ENCODE measurements at places on chromosomes 2 and 18. TPM values are rescaled to one million over a fixed set of nuclear protein-coding genes. Genes with fewer than 3 reads are reported as not detected.

- DNase-seq = no peak
Observed at GRCh38 chr18:36188916-36189315, 1.6 kb downstream of the MOCOS start.

GRCh38 chr2:134319596-134320254, 65.9 kb downstream of the MGAT5 start:
- no peak for DNase-seq

DNA sequence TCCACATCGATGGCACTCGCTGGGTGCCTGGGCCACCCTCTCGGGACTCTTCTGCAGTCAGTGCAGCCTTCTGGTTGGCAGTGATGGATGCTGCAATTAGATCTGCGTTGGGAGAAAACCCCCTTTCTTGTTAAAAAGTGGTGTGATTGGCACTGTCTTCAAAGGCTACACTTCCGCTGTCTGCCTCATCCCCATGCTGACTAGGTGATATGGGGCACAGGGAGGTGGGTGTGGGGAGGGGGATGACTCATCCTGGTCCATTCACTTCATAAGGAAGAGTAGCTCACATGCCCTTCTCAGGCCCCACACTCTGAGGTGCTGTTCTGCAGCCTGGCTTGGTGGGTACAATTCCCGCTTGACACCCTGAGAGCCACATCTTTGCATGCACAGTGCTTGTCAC, 77.4 kb downstream of the THNSL2 start:
- DNase-seq = no peak

DNA sequence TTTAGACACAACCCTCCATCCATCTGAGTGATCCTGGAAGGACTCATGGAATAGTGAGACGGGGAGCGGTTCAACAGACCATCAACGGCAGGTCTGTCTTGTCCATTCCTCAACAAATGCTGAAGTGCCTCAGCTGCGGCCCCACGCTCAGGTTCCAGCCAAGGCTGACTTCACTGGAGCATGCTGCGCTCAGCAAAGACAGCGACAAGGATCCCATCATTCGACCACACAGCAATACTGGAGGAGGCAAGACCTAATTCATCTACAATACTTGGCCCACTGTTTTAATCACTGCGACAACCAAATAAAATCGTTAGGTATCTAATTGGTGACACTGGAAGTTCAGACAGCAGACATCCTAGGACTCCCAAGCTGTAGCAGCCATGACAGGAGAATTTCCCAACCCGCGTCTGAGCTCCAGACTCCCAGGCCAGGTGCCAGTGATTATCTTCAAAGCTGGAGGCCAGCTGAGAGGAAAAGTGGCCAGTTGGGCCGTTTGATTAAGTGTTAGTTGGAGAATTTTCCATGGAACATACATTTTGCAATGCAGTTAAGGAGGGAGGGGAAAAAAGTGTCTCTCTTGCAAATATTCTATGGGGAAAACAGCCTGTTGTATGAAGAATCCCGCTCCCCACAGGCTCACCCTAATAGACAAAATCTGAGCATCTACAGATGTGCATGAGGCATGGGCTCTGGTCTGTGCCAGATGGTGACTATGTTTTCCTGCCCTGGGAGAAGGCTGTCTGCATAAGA, 92.5 kb upstream of the SLC35G4 start:
- no peak for DNase-seq

GRCh38 chr2:15641530-15641982, 49.9 kb downstream of the DDX1 start:
- no peak for DNase-seq

The PARD3B gene
- 23.8 TPM for total RNA-seq

The FRZB gene
- total RNA-seq = 2.9 TPM

DNA sequence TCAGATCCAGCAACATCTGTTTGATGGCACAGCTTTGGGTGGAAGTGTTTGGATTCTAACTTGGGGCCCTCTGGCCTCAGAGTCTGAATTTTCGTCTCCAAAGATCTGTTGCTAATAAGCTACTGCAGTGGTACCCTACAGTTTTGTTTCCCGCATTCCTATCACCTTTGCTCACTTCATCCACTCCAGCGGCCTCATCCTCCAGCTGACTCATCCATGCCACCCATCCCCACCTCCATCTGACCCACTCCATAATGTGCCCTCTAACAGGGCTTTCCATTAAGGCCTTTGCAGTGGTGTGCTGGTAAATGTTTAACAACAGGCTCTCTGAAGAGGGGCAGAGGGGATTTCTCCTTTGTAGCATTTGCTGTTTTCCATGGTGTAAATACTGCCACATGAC, 225.5 kb downstream of the TGIF1 start:
- DNase-seq = no peak

The ZNF516 gene
- 28.8 TPM for total RNA-seq

DNA sequence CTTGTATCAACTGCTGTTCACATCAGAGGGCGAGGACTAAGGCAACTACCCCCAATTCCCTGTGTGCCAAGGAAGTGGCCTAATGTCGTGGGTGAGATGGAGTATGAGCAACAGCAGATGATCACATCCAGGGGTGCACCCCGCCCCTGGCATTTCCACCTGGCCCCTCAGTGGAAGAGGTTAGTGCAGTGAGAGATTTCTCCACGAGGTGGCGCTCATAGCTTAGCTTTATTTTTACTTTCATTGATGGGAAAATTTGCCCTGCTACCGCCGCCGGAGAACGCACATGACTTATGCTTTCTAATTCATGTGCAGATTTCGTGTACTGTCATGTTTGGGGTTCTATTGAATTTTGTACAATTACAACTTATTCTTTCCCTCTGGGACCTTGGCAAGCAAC, 470.6 kb upstream of the MEX3C start:
- peak; percentile 58 for DNase-seq

DNA sequence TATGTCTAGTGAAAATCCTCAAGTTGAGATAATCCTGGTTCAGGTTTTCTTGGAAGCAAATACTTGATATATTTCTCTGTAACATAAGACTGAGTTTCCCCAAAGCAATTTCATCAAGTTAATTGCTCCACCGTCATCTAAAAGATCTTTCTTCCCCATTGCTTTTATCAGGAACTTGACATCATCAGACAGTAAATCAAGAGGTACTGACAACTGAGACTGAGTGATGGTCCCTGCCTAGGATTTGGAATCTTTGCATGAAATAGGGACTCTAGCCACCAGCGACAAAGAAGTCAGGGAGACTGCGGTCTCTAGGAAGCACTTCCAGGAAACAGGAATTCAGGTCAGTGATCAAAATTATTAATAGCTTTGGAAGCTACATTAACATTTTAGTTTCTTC, 43.4 kb upstream of the SCN1A start:
- no peak for DNase-seq

- peak; percentile 80 for DNase-seq
Observed at GRCh38 chr2:96692094-96692971, 47.5 kb downstream of the LMAN2L start.

- no peak for DNase-seq
Observed at GRCh38 chr2:37682473-37682872, 11.0 kb upstream of the CDC42EP3 start.

DNA sequence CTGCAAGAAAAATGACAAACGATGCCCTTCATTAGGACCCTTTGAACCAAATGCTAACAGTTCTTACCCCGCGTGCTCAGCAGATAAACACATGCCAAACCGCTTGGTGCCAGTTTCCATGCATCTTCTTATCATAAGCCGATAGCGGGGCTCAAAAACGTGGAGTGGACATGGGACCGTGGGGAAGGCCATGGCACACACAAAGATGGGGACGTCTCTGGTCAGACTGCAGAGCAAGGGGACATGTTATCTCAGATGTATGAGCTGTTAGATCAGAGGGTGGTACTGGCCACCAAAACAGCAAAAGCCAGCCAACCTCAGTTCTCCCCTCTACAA, 28.2 kb downstream of the LONRF2 start:
- no peak for DNase-seq

DNA sequence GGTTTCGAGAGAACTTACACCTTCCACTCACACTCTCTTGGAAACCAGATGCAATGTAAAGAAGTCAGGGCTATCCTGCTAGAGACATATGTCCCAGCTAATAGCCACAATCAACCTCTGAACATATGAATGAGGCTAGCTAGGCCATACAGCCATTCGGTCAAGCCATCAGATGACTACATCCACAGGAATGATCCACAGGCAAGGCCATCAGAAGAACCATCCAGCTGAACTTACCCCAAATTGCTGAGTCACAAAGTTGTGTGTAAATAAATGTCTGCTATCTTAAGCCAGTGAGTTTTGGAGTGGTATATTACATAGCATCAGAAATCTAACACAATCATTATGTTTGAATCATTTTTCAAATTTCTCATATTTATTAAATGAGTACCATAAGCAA, 5.2 kb upstream of the SPAST start:
- no peak for DNase-seq

GRCh38 chr2:19710230-19710629, 191.6 kb downstream of the TTC32 start:
- DNase-seq = no peak

- no peak for DNase-seq
Observed at GRCh38 chr18:12640881-12641200, 17.1 kb downstream of the SPIRE1 start.

The ZSCAN30 gene
- 18.8 TPM for total RNA-seq

DNA sequence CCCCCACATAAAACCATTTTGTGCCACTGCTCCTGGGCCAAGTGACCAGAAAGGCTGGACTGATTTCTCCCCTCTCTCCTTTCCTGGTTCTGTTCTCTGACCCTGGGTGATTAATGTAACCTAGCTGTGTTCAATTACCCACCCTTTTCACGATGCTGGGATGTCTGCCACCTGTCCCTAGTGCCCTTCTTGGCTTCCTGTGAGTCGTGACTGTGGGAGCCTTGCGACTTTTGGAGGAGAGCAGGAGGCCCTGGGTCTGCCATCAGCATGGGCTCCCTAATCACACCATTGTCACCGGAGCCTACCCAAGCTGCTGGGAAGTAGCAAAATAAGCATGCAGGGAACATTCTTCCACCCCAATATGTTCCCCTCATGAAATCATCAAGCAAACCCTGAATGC, 38.3 kb downstream of the SRSF7 start:
- DNase-seq = no peak

The NGEF gene
- 1.7 TPM for total RNA-seq

GRCh38 chr2:83851066-83851465, 608.0 kb downstream of the SUCLG1 start:
- no peak for DNase-seq

DNA sequence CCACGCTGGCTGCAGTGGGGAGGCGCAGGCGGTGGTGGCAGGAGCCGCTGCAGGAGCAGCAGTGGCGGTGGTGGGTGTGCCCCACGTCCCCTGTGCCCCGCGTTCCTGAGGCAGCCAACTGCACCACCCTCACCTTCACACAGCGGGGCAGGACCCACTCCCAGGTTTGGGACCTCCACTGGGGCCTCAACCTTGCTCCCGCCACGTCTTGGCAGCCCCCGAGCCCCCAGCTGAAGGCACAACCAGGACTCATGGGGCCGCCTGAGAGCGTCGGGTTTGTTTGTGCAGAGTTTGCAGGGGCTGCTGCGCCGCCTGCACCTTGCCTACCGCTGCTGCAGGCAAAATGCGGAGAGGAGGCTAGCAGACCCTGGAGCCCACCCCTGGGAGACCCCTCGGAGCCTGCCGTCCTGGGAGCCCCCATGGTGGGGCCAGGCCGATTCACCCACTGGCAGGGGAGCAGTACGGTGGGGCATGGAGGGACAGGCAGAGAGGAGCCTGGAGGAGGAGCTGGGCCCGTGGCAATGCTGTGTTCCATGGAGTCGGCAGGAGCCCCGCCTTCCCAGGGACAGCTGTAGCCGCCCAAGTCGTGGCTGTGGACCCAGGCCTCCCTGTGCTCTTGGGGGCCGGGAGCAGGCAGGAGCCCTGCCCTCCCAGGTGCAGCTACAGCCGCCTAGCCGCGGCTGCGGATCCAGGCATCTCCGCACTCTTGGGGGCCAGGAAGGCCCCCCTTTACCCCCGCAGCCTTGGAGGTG, 14.7 kb upstream of the EML6 start:
- peak; percentile 60 for DNase-seq

The PPP1R1C gene
- 2.9 TPM for total RNA-seq

- DNase-seq = no peak
Observed at GRCh38 chr18:33560686-33561370, 17.2 kb upstream of the ASXL3 start.

DNA sequence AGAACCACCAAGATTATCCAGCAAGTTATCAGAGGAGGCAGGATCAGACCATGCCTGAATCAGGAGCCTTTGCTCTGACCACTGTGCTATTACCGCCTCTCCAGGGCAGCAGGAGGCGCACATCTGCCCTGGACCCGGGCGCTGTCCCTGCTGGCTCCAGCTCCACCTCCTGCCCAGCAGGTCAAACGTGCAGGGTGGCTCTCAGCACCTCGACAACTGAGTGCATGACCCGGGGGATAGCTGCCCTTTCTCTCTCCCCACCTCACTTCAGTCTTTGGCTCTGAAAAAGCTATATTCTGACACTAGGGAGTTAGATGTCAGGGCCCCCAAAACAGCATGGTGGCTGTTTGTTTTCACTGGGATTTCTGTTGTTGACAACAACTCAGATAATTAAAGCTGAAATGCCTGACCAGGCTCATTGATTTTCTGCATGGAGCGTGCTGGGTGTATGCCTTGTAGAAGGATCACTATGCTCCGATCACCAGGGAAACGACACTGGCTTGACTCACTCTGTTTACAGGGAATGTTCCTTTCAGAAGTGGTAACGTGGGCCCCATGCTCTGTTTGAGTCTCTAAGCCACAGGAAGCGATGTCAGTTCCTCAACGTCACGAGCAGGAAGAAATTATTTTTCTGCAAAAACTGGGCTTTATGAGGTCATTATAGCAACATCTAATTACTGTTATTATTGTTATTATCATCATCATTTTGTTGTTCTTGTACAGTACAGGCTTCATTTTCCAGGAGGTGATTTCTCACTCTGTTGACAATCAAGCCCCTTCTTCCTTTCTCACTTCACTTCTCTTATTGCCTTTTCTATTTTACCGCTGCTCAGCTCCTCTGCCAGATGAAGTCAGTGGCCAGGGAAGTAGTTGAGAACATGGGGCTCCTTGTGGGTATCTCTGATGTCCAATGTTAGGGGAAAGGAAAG, 125.6 kb downstream of the PLB1 start:
- peak; percentile 69 for DNase-seq

The EPC2 gene
- total RNA-seq = 36.8 TPM

Measured in lower lobe of right lung (tissue), 2 donors.